ENCODE measurements at places on chromosomes 3 and 15.

GRCh38 chr15:90571063-90571541 lies 41.4 kb downstream of the CRTC3 start:
- no peak for DNase-seq

DNA sequence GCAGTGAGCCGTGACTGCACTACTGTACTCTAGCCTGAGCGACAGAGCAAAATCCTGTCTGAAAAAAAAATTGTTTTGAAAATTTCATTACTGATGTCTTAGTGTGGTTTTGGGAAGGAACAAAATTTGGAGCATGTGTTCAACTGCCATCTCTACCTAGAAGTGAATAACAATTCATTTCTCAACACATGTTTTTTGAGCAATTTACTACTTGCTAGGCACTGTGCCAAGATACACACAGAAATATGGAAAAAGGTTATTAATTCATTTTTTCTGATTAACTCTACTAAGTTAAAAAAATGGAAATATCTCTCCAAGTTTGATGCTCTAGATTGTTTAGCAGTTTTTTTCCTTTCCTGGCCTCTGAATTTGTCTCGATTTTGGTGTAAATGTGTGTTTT lies 5.2 kb upstream of the TCF12 start:
- DNase-seq: no peak

DNA sequence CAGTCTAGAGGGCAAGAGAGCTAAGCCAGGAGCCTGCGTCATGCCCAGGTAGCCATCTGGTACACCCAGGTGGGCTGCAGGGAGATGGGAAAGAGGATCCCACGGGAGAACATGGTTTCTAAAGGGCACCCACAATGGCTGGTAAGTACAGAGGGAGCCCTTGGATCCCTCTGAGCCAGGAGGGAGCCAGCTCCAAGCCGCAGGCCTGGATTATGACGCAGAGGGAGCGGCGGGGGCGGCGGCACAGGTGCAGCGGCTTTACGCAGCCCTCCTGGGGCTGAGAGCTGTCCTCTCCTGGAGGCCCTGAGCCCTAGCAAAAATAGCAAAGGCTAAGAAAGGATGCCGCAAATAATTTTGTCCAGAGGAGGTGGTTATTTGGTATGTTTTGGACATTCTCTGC lies 2.8 kb downstream of the CAV3 start:
- no peak for DNase-seq

GRCh38 chr15:37053166-37053565 lies 47.2 kb downstream of the MEIS2 start:
- DNase-seq: no peak
